ENCODE measurements at places on chromosomes 7 and 10.

GRCh38 chr10:78502210-78502936 is 468.7 kb downstream of the RPS24 start:
- no peak for DNase-seq

DNA sequence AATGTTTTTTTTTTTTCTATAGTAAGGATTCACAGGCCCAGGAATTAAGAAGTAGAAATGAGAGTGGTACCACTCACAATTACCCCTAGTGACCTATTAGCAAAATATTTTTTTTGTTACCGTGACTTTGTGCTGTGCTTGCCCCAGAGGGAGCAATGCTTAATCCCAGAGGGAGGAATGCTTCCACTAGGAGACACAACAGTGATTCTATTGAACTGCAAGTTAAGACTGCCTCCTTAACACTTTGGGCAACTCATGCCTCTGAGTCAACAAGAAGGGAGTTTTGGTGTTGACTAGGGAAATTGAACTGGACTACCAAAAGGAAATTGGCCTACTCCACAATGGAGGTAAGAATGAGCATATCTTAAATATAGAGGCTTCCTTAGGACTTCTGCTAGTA is 17.2 kb upstream of the MEOX2 start:
- no peak for DNase-seq

GRCh38 chr7:137146012-137146455 is 197.5 kb downstream of the PTN start:
- DNase-seq, result no peak

DNA sequence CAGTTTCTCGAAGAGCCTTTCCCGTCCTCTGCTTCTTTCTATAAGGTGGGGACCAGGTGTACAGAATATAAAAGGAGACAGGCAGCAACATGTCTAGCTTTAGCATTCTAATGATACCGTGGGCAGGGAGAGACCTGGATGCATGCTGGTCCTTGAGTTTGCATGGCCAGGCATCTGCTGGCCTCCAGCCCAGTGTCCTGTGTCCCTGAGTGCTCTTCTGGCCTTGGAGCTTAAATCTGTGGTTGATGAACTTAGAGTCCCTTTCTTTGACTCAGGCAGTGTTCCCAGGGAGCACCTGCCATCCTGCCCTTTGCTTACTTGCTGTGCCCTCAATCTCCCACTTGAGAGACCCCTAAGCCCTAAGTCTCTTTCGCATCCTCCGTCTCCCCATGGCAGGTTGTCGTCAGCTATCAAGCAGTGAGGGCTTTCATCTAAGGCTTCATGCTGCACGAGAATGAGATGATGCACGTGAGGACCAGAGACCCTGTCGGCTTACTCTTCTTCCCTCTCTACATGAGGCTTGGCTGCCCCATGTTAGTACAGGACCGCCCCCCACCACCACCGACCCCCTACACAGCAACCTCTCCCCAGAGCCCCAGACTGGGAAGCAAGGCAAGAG is 313.4 kb upstream of the C7orf33 start:
- DNase-seq, result no peak

DNA sequence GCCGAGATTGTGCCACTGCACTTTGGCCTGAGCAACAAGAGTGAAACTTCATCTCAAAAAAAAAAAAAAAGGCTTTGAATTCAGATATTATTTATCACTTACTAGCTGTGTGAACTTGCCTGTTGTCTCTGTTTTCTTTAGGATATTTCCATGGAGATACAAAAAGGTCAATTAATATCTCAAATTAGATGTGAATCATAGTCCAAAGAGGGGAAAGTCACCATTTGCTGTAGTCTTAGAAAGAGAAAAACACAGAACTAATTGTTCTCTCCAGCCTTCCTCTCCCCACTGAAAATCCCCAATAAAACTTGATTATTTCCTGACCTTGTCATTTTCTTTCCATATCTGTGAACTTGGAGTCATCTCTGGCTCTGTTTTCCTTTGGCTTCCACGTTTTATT is 21.2 kb downstream of the HEPACAM2 start:
- no peak for DNase-seq

GRCh38 chr7:128963327-128963757 is 25.6 kb downstream of the IRF5 start:
- no peak for DNase-seq

DNA sequence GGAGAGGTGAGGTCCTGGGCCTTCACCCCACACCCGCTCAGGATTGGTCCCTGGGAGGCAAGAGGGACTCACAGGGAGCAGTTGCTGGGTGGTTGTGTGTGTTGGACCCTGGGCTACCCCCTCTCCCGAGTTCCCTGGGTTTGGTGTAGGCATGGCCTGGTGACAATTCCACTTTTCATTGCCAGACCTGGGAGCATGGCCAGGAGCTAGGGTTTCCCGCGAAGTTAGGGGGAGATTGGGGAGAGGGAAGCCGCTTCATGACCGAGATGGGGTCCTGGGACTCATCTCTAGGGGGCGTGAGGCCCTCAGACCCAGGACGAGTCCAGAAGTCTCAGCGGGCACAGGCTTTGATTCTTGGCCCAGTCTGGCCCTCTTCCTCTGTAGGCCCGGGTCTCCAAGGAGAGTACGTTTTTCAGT is 606 bp downstream of the PALD1 start:
- DNase-seq, result no peak

GRCh38 chr7:51317582-51317910 is 937 bp upstream of the COBL start:
- DNase-seq, result no peak

- DNase-seq, result no peak
Measured at GRCh38 chr7:108051454-108051853, 48.5 kb upstream of the LAMB1 start.

DNA sequence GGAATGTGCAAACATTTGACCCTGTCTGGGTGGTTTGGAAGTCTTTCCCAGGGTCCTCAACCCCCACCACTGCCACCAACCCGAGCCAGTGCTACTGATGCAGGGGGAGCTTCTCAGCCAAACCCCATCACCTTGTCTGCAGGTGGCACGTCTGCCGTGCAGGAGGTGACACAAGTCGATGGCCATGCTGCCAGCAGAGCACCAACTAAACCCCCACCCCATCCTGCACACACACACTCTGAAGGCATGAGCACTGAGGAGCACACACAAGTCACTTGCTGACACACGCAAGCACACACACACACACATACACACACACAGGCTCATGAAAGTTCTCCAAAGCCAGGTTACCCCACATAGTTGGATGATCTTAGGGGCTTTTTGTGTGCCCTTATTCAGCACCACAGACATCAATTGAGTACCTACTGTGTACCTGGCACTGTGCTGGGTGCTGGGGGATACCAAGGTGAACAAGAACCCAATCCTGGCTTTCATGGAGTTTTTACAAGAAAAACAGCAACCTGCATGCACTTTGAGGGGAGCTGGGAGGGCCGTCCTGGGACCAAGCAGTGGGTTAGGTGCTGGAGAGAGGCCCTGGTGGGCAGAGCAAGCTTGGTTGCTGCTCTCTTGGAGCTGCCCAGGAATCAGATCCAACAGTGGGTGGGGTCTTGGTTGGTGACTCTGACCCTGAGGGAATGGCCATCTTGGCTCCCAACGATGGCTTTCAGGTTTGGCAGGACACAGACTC is 118.8 kb downstream of the RGS10 start:
- DNase-seq, result no peak

DNA sequence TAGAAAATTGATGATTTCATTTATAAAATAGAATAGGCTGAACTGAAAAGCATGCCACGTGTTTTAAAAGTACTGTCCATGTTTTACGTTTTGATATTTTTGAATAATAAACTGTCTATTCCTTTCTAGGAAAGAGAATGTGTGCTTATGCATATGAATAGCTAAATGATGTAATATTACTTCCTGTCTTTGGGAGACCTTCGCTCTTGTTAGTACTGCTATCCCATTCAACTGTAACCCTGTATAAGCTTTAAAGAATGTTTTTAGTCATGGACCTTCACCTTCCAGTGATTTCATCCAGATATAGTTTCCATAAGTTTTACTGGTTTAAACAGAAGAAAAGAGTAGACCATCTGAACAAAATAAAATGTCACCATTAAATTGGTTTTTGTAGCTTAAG is 274.4 kb upstream of the SEMA3A start:
- DNase-seq, result no peak

DNA sequence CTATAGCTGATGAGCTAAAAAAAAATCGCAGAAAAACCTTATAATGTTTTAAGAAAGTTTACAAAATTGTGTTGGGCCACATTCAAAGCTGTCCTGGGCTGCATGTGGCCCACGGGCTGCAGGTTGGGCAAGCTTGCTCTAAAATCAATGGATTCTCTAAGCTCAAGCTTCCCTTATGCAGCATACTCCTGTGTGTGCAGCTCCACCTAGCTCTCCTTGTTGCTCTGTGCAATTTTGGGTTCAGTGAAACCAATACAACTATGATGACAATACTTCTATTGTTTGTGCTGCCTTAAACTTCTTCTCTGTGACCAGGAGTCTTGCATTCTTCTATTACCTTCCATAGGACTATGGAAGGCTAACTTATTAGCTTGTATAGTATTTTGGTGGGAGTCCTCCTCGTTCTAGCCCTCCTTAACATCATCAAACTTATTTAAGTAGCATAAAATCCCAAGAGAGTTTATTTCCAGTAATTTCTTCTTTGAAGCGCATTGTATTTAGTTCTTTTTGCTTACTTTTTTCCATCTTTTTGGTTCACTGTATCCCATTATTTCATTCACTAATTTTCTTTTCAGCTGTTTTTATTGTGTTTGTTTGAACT is 170.9 kb upstream of the SMIM30 start:
- peak; percentile 24 for DNase-seq

All from NCI-H1930 (cell line).